ENCODE measurements at places on chromosomes 1 and 21. TPM values are rescaled to one million over a fixed set of nuclear protein-coding genes. Genes with fewer than 3 reads are reported as not detected.

- no peaks in the 10 kb centered on the region for H3K36me3 ChIP-seq
- no peaks in the 10 kb centered on the region for H3K4me1 ChIP-seq
- H3K27me3 ChIP-seq = peaks cover 2% of the 10 kb centered on the region
- no peak for DNase-seq
- no peak overlapping the region for H3K4me3 ChIP-seq
Observed at GRCh38 chr1:232675260-232675659, 45.3 kb upstream of the SIPA1L2 start.

DNA sequence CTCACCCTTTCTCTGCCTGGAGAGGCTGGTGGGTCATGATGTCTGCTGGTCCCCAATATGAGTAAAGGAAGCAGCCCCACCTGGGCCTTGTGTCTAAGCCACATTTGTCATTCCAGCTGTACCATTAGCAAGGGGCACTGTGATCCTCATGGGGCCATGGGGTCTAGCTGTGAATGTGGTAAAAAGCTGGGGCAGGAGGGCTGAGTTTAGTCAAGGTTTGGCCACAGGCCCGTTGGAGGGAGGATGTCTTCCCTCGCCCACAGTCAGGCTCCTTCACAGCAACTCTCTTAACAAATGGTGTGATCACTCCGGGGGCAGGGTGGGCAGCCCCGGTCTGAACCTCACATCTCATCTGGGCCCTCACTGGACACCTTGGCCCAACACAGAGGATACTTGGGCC, 115.4 kb downstream of the DMRTB1 start:
- H3K4me1 ChIP-seq = peaks cover 6% of the 10 kb centered on the region
- no peaks in the 10 kb centered on the region for H3K36me3 ChIP-seq
- DNase-seq = no peak
- H3K4me3 ChIP-seq = no peak overlapping the region
- no peaks in the 10 kb centered on the region for H3K27me3 ChIP-seq

DNA sequence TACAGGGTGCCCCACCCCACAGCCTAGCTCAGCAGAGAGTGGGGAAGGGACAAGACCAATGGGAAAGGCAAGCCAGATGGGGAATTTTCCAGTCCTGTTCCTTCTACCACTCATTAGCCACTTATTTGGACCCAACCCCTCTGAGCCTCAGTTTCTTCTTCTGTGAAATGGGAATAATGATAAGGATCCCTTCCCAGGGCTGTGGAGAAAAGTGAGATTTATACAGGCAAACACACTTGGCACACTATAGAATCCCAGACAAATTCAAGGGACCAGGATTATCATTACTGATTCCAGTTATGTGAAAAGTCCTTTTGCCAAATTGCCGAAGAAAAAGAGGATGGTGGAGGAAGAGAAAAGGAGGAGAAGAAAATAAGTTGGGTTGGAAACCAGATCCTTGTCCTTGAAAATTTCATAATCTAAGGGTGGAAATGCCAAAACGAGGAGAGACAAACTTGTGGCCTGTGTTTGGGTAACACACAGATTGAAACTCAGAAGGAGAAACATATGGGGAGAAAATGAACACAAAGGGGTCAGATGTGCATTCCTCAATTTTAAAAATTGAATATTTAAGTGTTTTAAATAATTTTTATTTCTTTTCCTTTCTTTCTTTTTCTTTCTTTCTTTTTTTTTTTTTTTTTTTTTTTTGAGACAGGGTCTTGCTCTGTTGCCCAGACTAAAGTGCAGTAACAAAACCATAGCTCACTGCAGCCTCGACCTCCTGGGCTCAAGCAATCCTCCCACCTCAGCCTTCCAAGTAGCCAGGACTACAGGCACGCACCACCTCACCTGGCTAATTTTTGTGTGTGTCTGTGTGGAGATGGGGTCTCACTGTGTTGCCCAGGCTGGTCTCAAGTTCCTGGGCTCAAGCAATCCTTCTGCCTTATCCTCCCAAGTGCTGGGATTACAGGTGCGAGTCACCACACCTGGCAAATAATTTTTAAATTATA, 9.6 kb downstream of the CAPN2 start:
- no peak for DNase-seq
- no peaks in the 10 kb centered on the region for H3K27me3 ChIP-seq

- H3K27ac ChIP-seq = no peak overlapping the region
- H3K4me3 ChIP-seq = no peak overlapping the region
- H3K27me3 ChIP-seq = peaks cover 21% of the 10 kb centered on the region
- no peaks in the 10 kb centered on the region for H3K36me3 ChIP-seq
- H3K4me1 ChIP-seq = peaks cover 4% of the 10 kb centered on the region
- no peak for DNase-seq
Observed at GRCh38 chr21:17455451-17455850, 57.4 kb upstream of the CXADR start.

DNA sequence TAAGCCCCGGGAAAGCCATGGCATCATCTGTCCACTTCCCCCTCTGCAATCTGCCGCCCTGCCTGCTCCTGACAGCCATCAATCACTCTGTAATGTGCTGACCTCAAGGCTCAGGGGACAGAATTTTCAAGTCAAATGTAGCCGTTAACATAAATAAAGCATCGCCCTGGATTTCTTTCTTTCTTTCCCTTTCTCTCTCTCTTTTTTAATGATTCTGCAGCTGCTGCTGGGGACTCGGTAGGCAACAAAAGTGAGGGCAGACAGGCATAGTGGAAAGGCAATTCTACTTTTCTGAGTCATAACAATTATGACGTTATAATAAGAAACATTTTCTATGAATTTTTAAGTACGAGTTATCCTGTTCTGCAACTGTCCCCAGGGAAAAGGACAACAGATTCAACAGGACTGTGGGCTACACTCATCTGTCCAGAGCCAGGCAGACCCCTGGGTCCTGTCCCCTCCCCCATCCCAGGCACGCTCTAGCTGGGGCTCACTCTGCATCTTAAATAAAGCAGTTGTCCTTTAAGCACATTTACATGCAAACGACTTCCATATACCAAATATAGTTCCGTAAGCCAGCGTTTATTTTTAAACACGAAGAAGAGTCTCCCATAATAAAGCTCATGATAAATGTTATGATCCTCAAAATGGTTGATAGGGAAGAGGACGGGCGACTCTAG, 78.7 kb downstream of the SSBP3 start:
- H3K27ac ChIP-seq = peak overlapping the region; percentile 44
- no peak overlapping the region for H3K4me3 ChIP-seq
- no peak for DNase-seq
- H3K4me1 ChIP-seq = peaks cover 46% of the 10 kb centered on the region
- H3K36me3 ChIP-seq = no peaks in the 10 kb centered on the region
- H3K27me3 ChIP-seq = no peaks in the 10 kb centered on the region

DNA sequence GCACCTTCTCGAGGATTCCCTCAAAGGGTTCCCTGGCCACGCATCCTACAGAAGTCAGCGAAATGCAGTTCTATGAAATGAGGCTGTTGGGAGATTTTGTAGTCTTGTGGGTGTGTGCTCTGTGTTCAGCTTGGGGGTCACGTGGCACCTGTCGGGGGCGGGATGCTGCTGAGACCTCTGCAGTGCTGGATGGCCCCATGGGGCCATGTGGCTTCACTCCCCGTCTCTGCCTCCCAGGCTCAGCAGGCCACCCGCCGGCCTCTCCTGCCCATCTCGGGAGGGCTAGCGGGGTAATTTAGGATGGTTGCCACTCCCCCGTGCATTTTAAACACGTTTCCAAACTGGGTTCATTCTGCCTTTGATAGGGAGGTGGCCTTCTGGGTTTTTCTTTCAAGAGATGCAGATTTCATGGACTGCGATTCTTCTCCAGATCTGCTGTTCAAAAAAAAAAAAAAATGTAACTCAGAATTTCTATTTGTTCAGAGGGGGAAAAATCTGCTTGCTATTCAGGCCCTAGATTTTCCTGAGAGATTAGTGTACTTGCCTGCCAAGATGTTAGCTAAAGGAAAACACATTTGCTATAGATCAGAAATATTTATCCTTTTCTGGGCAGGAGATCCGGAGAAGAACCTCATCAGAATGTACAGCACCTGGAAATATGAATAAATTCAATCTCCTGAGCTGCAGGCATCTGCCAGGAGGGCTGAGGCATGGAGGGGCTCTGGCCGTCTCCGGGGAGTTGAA, 277.2 kb upstream of the VAMP3 start:
- no peak overlapping the region for H3K4me3 ChIP-seq
- H3K4me1 ChIP-seq = no peaks in the 10 kb centered on the region
- no peaks in the 10 kb centered on the region for H3K36me3 ChIP-seq
- DNase-seq = no peak
- H3K27me3 ChIP-seq = peaks cover 11% of the 10 kb centered on the region
- H3K27ac ChIP-seq = no peak overlapping the region

UBXN10 gene
- total RNA-seq = not detected

TSSK3 gene
- total RNA-seq = 3.7 TPM
